ENCODE measurements at places on chromosomes 2 and 18.
A peak's percentile ranks its signal among the peaks of the same experiment; 100 is the strongest.

DNA sequence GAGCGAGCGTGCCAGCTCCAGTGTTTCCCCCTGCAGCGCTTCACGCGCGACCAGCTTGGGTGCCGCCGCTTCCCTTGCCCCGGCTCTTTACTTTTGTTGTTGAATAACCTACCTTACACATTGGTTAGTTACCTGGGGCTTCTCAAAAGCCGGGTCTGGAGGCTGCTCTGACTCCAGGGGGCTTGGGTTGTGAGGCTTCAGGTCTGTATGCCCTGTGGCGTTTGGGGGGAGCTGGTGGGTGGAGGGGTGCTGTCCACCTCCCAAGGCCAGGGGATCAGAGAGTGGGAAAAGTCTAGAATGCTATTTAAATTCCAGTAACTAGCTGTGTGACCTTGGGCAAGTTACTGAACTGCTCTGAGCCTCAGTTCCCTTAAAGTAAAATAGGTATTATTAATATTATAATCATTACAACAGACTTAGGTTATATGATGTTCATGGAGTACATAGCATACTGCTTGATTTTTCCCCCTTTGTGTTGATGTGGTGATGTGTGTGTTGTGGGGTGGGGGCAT lies 770 bp downstream of the LYPD6B start:
- no peak for DNase-seq

DNA sequence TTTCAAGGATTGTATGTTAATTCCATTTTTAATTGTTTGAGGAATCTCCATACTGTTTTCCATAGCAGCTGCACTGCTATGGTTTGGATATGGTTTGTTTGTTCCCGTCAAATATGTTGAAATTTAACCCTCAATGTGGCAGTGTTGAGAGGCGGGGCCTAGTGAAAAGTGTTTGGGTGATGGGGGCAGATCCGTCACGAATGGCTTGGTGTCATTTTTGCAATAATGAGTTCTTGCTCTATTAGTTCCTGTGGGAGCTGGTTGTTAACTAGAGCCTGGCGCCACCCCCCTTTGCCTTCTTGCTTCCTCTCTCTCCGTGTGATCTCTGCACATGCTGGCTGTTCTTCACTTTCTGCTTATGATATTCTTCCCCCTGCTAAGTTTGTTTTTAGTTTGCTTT lies 71.4 kb upstream of the LDLRAD4 start:
- DNase-seq = peak; percentile 85

GRCh38 chr2:218397463-218397819 lies 2.2 kb upstream of the CTDSP1 start:
- DNase-seq = no peak

- no peak for DNase-seq
Observed at GRCh38 chr2:202299712-202300111, 34.1 kb downstream of the NOP58 start.

- no peak for DNase-seq
Observed at GRCh38 chr2:75788902-75789301, 78.2 kb upstream of the GCFC2 start.

DNA sequence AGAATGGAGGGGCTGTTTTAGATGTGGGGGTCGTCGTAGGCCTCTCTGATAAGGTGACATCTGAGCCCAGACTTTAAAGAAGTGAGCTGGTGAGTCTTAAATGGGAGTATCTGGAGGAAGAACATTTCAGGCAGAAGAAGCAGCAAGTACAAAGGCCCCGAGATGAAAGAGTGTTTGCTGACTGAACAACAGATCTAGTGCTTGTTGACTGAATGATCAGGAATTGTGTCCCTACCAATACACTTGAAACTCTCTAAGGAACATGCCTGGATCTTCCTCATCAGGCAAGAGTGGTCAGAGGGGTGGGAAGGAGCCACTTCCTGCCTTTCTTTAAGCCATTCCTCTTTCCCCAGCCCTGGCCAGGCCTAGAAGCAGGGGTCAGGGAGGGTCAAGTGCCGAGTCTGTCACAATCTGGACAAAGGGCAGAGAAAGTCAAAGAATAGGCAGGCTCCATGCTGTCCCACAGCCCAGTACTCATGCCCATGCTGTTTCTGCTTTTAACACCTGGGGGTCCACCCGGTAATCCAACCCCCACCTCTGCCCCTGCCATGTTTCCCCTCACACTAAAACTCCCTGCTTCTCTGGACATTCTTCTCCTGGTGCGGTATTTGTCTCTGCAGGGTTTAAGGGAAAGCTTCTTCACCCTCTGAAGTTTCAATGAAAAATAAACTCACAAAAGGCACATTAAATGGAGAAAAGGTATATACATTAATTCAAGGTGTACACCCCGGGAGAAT lies 3.0 kb upstream of the TMEM37 start:
- DNase-seq = no peak

- no peak for DNase-seq
Observed at GRCh38 chr18:58339890-58340289, 289.0 kb downstream of the ALPK2 start.

- no peak for DNase-seq
Observed at GRCh38 chr18:38198526-38198925, 632.9 kb upstream of the CELF4 start.

GRCh38 chr2:30404319-30405259 lies 42.5 kb upstream of the LCLAT1 start:
- DNase-seq = no peak

DNA sequence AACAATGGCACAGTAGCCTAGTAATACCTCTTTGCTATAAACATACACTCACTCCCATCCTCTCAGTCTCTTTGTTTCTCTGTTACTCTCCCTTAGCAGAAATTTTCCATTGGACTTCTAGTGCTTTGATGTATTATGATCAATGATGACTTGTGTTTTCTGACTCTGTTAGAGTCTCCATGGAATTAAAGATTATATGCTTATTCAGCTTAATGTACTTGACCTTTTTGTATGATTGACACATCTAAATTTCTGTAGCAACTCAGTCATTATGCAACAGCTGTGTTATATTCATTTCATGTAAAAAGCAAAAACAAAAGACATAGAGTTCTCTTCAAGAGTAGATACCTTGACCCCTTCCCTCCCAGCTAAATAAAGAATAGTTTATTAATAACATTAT lies 173.8 kb downstream of the SLC4A10 start:
- DNase-seq = no peak

- DNase-seq = no peak
Observed at GRCh38 chr2:216932113-216932862, 72.4 kb upstream of the TNP1 start.

GRCh38 chr2:151575338-151575737 lies 158.9 kb downstream of the NEB start:
- DNase-seq = no peak

DNA sequence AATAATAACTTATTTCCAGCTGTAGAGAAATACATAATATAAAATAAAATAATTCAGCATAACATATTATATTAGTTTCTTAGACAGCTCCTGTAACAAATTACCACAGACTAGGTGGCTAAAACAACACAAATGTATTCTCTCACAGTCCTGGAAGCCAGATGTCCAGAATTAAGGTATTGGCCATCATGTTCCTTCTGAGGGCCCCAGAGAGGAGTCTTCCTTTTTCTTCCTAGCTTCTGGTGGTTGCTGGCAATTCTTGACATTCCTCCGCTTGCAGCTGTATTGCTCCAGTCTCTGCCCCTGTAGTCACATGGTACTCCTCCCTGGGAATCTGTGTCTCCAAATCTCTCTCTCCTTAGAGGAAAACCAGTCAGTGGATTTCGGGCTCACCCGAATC lies 146.8 kb downstream of the RBM43 start:
- no peak for DNase-seq

DNA sequence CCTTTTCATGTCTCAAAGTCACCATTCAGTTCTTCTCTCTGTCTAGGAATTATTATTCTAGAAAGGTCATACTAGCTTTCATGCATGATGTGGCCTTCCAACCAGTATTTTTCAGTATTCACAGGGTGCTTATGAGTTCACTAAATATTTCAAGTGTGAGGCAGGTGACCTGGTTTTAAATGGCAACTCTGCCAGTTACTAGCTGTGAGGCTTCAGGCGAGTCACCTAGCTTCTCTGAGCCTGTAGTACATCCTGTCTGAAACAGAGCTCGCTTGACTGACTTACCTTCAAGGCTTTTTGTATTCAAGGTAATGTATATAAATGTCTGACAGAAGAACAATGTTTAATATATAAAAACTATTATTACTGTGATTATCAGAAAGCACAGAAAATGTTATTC lies 19.4 kb upstream of the ACVR1 start:
- DNase-seq = no peak

DNA sequence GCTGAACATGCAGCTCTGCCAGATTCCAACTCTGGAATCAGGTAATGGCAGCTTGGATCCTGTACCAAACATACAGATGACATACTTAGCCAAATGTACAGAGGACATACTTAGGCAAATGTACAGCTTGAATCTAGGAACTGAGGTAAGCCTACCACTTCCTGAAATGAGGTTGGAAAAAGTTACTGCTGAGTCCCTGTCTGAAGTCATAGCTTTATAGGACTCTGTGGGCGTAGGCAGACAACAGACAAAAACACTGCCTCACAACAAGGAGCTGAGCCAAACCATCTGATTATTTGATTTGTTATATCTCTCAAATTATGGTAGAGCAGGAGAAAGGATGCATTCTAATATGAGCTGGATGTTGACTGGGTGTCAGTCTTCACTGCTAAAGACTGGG lies 290.2 kb upstream of the TCF4 start:
- DNase-seq = no peak

GRCh38 chr2:162769066-162769465 lies 69.5 kb downstream of the KCNH7 start:
- DNase-seq = peak; percentile 74

GRCh38 chr18:54218299-54218698 lies 6.2 kb downstream of the MBD2 start:
- DNase-seq = no peak

DNA sequence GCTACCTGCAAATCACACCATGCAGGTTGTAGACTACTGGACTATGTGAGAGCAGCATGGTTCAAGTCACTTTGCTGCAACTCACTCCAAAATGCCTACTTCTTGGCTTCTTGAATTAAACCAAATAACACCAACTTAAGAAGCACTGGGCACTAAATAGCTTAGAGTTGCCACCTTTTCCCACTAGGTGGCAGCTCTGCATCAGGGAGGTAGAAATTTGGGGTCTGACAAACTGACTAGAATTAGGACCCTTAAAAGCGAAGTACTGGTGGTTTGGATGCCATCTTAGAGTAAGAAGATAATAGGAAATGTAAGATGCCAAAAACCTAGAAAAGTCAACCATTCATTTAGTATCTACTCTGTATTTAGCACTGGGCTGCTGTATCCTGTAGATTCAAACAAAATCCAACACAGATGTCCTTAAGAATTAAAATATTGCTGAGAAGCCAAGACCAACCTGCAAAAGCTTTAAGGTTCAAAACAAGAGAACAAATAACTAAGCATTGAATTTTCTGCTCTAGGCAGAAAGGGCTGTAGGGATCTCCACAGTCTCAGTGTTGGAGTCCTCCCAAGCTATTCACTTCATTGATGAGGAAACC lies 65.5 kb downstream of the CCBE1 start:
- DNase-seq = no peak

GRCh38 chr2:130846686-130847375 lies 10.1 kb downstream of the ARHGEF4 start:
- DNase-seq = no peak

- no peak for DNase-seq
Observed at GRCh38 chr2:119495948-119496347, 28.3 kb downstream of the SCTR start.

DNA sequence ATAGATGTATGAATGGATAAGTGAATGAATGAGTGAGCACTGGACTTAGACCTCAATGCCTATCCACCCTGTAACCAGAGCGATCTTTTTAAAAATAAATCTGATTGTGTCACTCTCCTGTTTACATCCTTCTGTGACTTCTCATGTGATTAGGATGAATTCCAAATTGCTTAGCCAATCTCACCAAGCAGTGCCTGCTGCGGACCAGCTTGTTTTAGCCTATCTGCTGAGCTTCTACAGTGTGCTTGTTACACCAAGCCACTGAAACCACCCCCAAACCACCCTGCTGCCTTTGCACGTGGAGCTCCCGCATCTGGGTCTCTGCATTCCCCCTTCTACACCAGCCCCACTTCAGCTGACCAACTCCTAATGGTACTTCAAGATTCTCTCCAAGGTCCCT lies 265.4 kb downstream of the EN1 start:
- DNase-seq = no peak

DNA sequence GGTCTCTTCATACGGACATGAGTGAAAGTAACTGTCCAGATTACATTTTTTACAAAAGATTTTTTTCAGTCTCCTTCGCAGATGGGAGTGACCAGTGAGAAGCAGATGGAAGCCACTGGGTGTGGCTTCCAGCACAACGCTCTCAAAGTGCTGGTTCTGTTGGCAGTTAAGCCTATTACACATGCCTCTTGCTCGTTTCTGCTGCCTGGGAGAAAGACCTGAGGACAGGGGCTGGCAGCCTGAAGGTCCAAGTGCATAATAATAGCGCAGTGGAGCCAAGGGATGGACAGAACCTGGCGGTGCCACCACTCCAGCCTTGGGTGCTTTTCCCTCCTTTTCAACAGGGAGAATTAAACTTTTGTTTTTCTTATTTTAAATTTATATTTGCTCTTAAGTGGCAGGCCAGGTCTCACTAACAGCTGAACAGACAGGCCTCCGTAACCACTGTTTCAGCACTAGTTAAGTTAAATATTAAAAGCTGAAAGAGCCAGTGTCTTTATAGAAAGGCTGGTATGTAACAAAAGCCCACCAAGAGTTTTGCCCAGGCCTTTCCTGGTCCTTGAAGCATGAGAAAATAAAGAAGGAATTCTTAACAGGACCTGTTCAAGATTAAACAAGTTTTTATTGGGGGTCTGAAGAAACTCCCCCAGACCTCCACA lies 1.2 kb upstream of the SKA1 start:
- DNase-seq = no peak

All from NCI-H2029 (cell line).